ENCODE measurements at places on chromosomes 1 and 21.
A peak's percentile ranks its signal among the peaks of the same experiment; 100 is the strongest.

DNA sequence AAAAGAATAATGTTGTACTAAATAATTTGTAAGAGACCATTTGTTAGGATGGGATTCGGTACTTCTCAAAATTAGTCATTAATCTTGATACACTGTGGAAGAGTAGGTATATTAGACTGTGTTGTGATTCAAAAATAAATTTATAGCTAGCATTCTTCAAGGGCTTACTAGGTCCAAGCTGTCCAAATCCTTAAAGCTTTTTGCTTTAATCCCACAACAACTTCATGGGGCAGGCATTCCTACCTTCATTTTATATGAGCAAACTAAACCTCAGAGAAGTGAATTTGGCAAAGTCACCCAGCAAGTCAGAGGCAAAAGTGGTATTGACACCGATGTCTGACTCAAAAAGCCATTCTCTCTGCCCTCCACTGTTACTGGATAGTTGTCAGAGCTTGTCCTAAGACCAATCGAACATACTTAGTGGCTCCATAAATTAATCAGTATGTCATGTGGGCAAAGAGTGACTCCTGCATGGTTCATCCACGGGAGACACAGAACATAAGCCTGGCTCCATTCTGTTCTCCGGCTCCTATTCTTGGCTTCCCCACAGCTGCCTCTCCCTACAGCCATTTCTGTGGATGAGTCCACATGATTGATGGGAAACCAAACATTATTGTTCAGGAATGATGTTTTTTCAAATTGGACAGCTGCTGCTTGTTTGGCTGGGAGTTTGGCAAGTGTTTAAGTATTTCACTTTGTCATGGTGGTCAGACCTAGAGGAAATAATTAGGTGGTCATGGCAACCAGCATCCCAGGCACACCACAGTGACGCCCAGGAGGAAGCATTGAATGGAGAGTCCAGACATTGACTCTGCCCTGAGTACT, 133.4 kb upstream of the FGGY start:
- no peak for DNase-seq

GRCh38 chr1:79040424-79041082, 34.0 kb upstream of the ADGRL4 start:
- no peak for DNase-seq

GRCh38 chr1:83555871-83556270, 443.1 kb downstream of the TTLL7 start:
- DNase-seq, result no peak

GRCh38 chr1:211493133-211493871, 1.3 kb upstream of the RD3 start:
- DNase-seq, result no peak

- DNase-seq, result no peak
Measured at GRCh38 chr1:97298966-97299365, 577.4 kb downstream of the PTBP2 start.

GRCh38 chr1:198443365-198444233, 96.9 kb downstream of the ATP6V1G3 start:
- no peak for DNase-seq

DNA sequence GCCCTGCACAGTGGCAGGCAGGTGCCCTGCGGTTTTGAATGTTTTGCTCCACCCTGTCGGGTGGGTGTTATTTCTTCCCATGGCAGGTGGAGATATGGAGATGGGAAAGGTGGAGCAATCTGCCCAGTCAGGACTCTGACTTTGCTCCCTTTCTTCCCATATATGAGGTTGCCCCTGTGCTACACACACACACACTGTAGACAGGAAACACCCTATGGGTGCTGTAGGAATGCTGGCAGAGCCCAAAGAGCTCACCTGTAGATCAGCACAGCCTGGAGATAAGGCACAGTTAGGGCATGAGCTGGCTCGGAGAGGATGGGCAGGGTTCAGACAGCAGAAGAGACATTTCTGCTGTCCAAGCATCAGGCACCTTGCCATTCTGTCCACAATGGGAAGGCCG, 246.0 kb upstream of the AJAP1 start:
- no peak for DNase-seq

- no peak for DNase-seq
Measured at GRCh38 chr21:37514038-37514667, 147.6 kb downstream of the DYRK1A start.

GRCh38 chr1:203163891-203164635, 11.6 kb downstream of the MYBPH start:
- DNase-seq, result no peak

- DNase-seq, result no peak
Measured at GRCh38 chr1:41547336-41547735, 62.9 kb upstream of the EDN2 start.

- DNase-seq, result no peak
Measured at GRCh38 chr1:214552174-214552608, 789 bp upstream of the PTPN14 start.

- no peak for DNase-seq
Measured at GRCh38 chr1:240538776-240539430, 73.1 kb downstream of the GREM2 start.

GRCh38 chr21:45870421-45870820, 111.1 kb upstream of the COL6A1 start:
- DNase-seq, result no peak

GRCh38 chr1:82299056-82299455, 498.3 kb downstream of the ADGRL2 start:
- DNase-seq, result no peak

- no peak for DNase-seq
Measured at GRCh38 chr1:14704846-14705245, 106.4 kb downstream of the KAZN start.

DNA sequence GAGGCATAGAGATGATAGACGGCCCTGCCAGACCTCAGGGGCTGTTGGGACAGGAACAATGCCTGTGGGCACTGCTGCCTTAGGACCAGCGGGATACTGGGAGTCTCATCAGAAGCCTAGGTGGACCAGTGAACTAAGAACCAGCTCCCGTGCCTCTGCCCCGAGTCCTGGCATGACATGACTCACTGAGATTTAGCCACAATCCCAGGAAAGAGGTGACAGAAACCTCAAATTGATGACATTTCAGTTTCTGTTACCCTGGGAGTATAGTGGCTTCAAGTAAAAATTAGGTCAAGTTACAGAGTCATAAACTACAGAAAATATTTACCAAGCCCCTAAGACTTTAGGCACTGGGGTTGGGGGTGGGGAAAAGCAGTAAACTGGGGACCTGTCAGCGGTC, 74.6 kb upstream of the GADD45A start:
- DNase-seq, result no peak

DNA sequence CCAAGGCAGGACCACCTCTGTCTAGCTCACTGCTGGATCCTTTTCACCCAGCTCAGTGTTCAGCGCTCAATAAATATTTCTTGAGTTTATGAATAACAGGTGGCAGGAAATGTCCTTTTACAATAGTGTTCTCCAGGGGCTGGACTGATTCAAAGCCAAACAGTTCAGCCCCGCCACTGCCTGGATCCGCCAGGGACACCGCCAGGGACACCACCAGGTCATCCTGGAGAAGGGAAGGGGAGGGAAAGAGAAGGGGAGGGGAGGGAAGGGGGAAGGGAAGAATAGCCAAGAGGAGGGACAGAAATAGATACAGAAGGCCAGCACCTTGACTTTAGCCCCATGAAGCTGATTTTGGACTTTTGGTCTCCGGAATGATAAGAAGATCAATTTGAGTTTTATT, 255.6 kb downstream of the GRIK3 start:
- DNase-seq, result no peak

DNA sequence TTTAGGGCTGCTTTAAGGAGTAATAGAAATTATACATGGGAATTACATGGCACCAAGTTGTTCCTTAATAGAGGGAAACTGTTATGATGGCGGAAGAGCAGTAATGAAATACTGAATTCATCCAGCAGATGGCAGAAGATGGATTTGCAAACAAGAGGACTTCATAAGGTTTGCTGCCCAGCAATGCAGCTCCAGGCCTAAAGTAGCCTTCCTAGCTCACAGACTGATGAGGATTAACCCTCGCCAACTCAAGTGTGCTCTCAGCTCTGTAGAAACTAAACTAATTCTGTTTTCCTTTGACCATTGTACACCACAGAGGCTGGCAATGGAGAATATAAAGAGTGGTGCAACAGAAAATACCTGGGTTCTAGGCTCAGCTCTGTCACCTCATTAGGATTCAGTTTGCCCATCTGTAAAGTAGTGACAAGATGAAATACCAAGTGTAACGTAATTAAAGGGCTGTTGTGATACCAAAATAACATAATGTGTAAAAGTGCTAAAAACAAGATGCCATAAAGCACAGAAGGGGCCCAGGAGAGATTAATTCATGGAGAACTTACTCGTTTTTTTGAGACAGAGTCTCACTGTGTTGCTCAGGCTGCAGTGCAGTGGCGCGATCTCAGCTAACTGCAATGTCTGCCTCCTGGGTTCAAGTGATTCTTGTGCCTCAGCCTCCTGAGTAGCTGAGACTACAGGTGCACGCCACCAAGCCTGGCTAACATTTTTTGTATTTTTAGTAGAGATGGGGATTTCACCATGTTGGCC, 102.4 kb upstream of the SERBP1 start:
- DNase-seq, result no peak

GRCh38 chr1:163422738-163423404, 101.1 kb downstream of the NUF2 start:
- no peak for DNase-seq

GRCh38 chr21:42621819-42622177, 31.6 kb upstream of the PDE9A start:
- DNase-seq, result no peak

DNA sequence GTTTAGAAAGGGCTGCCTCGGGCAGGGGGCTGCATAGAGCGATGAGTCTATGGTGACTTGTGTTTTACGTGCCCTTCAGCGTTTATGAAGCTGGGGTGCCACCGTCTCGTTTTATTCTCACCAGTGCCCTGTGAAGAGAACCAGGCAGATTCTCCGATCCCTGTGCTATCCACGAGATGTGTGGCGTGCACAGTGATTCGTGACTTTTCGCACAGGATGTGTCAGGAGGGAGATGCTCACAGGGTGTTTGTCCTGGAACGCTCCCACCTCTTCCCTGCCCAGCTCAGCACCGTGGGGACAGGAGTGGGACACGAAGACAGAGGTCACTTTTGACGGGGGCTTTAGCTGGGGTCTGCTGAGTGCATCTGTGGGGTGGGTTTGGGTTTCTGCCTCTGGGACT, 54.9 kb upstream of the AJAP1 start:
- no peak for DNase-seq

DNA sequence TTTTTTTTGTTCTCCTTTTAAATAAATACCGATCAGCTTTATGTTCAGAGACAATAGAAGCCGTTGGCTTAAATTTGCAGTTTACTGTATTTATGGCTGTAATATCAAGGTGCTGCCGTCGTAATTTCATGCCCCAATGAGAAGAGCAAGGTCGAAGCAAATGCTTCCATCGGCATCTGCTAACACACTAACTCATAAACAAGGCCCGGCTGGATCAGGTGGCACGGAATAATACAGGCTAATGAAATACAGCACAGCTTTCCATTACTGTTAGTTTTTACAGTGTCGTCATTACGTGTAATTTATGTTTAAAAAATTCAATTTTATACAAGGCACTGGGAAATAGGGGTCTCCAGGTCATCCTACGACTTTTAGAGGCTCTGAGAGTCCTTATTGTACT, 119.0 kb downstream of the PEX14 start:
- DNase-seq, result no peak

DNA sequence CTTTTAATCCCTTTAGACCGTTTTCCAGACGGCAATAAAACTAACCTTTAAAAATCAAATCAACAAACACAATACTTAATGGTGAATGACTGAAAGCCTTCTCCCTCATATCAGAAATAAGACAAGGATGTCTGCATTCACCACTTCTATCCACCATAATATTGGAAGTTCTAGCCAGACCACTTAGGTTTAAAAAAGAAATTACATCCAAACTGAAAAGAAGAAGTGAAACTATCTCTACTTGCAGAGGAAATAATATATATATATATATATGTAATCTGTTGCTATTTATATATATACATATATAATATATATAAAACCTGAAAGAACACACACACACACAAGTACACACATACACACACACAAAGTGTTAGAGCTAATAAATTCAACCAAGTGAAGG, 100.4 kb downstream of the BRINP3 start:
- DNase-seq, result no peak

- no peak for DNase-seq
Measured at GRCh38 chr1:97461782-97462181, 459.1 kb downstream of the DPYD start.

GRCh38 chr1:100229681-100230443, 19.8 kb downstream of the DBT start:
- no peak for DNase-seq

- peak; percentile 65 for DNase-seq
Measured at GRCh38 chr1:2414297-2414958, 2.1 kb upstream of the PEX10 start.

GRCh38 chr1:152347116-152347728, 12.6 kb downstream of the FLG2 start:
- DNase-seq, result no peak

- no peak for DNase-seq
Measured at GRCh38 chr1:210483821-210484220, 155.1 kb downstream of the HHAT start.

GRCh38 chr1:225435957-225436392, 8.1 kb upstream of the LBR start:
- DNase-seq, result no peak

GRCh38 chr1:86445919-86446318, 21.9 kb downstream of the CLCA2 start:
- DNase-seq, result no peak

Measured in stimulated activated CD8-positive, alpha-beta memory T cell treated with anti-CD3 and anti-CD28 coated beads, Interleukin-12 subunit alpha, Interleukin-12 subunit beta, amount 100 ng/mL, for 4 hours (primary cell).